Mesothelial cell of epicardium (in vitro differentiated cells): ENCODE measurements at places on chromosomes 16 and 17. TPM values are rescaled to one million over a fixed set of nuclear protein-coding genes. Genes with fewer than 3 reads are reported as not detected.
A peak's percentile ranks its signal among the peaks of the same experiment; 100 is the strongest.

DNA sequence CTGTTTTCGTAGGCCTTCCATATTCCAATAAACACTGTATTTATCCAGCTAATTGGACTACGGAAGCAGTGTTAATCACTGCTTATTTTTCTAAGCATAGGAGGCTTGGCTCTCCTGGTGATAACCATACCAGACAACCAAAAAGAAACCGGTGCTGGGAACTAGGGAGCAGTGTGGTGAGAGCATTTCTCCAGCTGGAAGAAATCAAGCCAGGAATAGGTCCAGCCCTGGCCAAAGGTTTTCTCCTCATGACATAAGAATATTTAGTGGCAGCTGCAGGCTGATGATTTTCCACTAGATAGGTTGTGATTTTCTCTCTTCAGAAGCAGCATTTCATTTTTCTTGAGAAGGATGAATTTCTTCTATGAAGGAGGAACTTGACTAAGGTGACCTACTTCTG is 141.5 kb downstream of the TRIM37 start:
- DNase-seq, result no peak
- no peaks in the 10 kb centered on the region for H3K27me3 ChIP-seq
- no peak overlapping the region for H3K4me3 ChIP-seq
- no peak overlapping the region for H3K27ac ChIP-seq
- peaks cover 8% of the 10 kb centered on the region for H3K4me1 ChIP-seq

- H3K4me1 ChIP-seq, result no peaks in the 10 kb centered on the region
- H3K27me3 ChIP-seq, result peaks cover 6% of the 10 kb centered on the region
- H3K27ac ChIP-seq, result no peak overlapping the region
- no peak overlapping the region for H3K4me3 ChIP-seq
Measured at GRCh38 chr16:15865742-15866141, 8.9 kb upstream of the MYH11 start.

GRCh38 chr16:57096793-57097192 is 4.4 kb downstream of the CPNE2 start:
- peaks cover 2% of the 10 kb centered on the region for H3K36me3 ChIP-seq
- H3K27me3 ChIP-seq, result no peaks in the 10 kb centered on the region
- DNase-seq, result no peak
- no peak overlapping the region for H3K4me3 ChIP-seq
- H3K27ac ChIP-seq, result no peak overlapping the region

Gene TAT
- total RNA-seq, result 0.07 TPM in 1 of 3 replicates, not detected in the others

GRCh38 chr17:73749337-73749823 is 105.1 kb upstream of the SDK2 start:
- no peaks in the 10 kb centered on the region for H3K4me1 ChIP-seq
- H3K4me3 ChIP-seq, result no peak overlapping the region
- peaks cover 70% of the 10 kb centered on the region for H3K27me3 ChIP-seq
- no peaks in the 10 kb centered on the region for H3K36me3 ChIP-seq
- H3K27ac ChIP-seq, result no peak overlapping the region

- H3K4me1 ChIP-seq, result no peaks in the 10 kb centered on the region
- H3K27ac ChIP-seq, result no peak overlapping the region
- peaks cover 36% of the 10 kb centered on the region for H3K36me3 ChIP-seq
- H3K4me3 ChIP-seq, result no peak overlapping the region
- no peaks in the 10 kb centered on the region for H3K27me3 ChIP-seq
- no peak for DNase-seq
Measured at GRCh38 chr16:15690296-15690695, 40.3 kb downstream of the NDE1 start.

Gene TEKT5
- 0.64 to 1.1 TPM (median 1.0 TPM) in 3 replicates for total RNA-seq

DNA sequence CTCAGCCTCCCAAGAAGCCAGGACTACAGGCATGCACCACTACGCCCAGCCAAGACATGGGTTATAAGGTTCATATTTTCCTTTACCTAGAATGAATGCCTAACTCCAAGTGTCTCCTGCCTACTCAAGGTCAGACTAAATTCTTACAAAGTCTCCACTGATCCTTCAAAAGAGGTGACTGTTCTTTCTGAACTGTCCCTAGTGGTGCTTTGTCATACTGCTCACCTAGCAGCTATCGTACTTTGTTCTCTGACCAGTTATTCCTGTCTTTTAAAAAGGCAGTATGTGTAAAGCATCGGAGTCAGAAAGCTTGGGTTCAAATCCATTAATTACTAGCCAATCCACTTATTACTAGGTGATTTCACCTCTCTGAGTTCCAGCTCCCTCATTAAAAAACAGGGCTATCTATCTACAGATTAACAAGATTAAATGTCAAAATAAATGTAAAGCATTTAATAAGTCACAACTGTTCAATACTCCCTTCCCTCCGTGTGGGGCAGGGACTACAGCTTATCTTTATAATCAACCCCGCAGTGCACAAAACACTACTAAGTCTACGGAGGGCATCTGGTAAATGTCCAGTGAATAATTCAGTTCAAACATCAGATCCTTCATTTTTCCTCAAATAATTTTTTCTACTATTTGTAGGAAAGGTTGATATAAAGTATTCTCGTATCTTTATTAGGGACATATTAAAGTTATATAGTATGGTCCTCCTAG is 20.0 kb upstream of the ITGA2B start:
- peaks cover 24% of the 10 kb centered on the region for H3K36me3 ChIP-seq
- no peak for DNase-seq
- H3K27ac ChIP-seq, result no peak overlapping the region
- no peaks in the 10 kb centered on the region for H3K27me3 ChIP-seq
- H3K4me3 ChIP-seq, result no peak overlapping the region

- DNase-seq, result peak; percentile 49
- H3K4me1 ChIP-seq, result peaks cover 90% of the 10 kb centered on the region
- H3K27ac ChIP-seq, result peak overlapping the region; percentile 80
- H3K36me3 ChIP-seq, result no peaks in the 10 kb centered on the region
- H3K27me3 ChIP-seq, result peaks cover 3% of the 10 kb centered on the region
- peak overlapping the region; percentile 25 for H3K4me3 ChIP-seq
Measured at GRCh38 chr17:34613064-34614019, 34.0 kb downstream of the TMEM132E start.

DNA sequence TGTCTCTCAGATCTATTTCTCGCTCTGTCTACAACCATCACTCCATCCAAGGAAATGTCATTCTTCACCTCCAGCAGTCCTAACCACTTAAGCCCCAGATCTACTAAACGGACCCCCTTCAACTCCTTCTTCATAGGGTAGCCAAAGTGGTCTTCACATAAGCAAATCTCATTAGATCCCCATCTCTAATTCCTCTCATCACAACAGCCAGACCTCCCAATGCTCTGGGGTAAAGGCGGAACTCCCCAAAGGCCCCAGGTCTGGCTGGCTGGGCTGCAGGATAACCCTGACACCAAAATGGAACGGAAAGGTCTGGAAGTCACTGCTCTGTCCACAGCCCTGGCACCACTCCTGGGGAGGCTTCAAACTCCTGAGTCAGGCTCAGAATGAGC is 11.1 kb downstream of the ST3GAL2 start:
- peaks cover 49% of the 10 kb centered on the region for H3K4me1 ChIP-seq
- H3K4me3 ChIP-seq, result peak overlapping the region; percentile 2
- H3K27me3 ChIP-seq, result no peaks in the 10 kb centered on the region
- DNase-seq, result no peak

- H3K4me1 ChIP-seq, result no peaks in the 10 kb centered on the region
- H3K36me3 ChIP-seq, result peaks cover 44% of the 10 kb centered on the region
- peak; percentile 92 for DNase-seq
- no peak overlapping the region for H3K27ac ChIP-seq
Measured at GRCh38 chr17:76397687-76398522, 13.5 kb downstream of the SPHK1 start.

- no peaks in the 10 kb centered on the region for H3K36me3 ChIP-seq
- no peak for DNase-seq
- H3K27me3 ChIP-seq, result peaks cover 14% of the 10 kb centered on the region
- no peak overlapping the region for H3K4me3 ChIP-seq
- H3K4me1 ChIP-seq, result peaks cover 14% of the 10 kb centered on the region
- no peak overlapping the region for H3K27ac ChIP-seq
Measured at GRCh38 chr16:19145010-19145409, 23.0 kb upstream of the SYT17 start.

Gene USP31
- total RNA-seq, result 12.3 to 13.7 TPM (median 13.0 TPM) in 3 replicates

DNA sequence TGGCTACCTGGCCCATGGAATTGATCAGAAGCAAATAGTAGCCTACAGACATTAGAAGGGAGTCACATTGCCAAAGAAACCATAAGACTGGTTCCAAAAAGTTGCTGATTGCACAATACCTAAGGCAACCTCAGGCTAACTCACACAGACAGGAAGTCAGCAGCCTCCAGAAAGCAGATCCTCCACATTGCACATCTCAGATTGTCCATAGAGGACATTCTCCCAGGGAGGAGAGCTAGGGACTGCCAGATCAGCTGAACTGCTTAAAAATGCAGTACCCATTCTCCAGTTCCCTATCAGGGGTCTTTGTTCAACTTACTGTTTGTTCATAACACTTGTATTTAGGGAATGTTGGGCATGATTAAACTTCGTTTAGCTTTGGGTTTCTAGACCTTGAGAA is 4.2 kb downstream of the CCL3 start:
- H3K36me3 ChIP-seq, result no peaks in the 10 kb centered on the region
- H3K4me1 ChIP-seq, result no peaks in the 10 kb centered on the region
- H3K27me3 ChIP-seq, result peaks cover 47% of the 10 kb centered on the region
- H3K4me3 ChIP-seq, result no peak overlapping the region
- no peak for DNase-seq
- H3K27ac ChIP-seq, result no peak overlapping the region

DNA sequence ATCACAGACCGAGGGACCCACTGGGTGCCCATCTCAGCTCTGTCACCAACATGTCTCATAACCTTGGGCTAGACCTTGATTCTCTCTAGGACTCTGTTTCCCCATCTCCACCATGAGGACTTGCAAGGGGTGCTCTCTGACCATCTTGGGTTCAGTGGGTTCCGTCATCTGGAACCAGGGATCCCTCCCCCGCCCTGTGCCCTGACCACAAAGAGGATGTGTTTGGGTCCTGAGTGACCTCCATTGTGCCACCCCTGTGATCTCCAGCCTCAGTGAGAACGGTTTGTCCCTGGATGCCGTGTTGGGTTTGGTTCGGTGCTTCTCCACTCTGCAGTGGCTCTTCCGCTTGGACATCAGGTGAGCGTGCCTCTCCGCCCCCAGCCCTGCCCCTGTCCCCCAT is 49.1 kb upstream of the CPNE2 start:
- peaks cover 10% of the 10 kb centered on the region for H3K4me1 ChIP-seq
- H3K36me3 ChIP-seq, result no peaks in the 10 kb centered on the region
- H3K27ac ChIP-seq, result no peak overlapping the region
- no peaks in the 10 kb centered on the region for H3K27me3 ChIP-seq
- no peak for DNase-seq
- H3K4me3 ChIP-seq, result no peak overlapping the region

- DNase-seq, result peak; percentile 84
- H3K36me3 ChIP-seq, result no peaks in the 10 kb centered on the region
- peak overlapping the region; percentile 66 for H3K4me3 ChIP-seq
Measured at GRCh38 chr17:77372444-77373298, 231.9 kb downstream of the SEC14L1 start.

GRCh38 chr17:74971069-74971841 is 1.3 kb downstream of the HID1 start:
- peak overlapping the region; percentile 47 for H3K27ac ChIP-seq
- H3K4me3 ChIP-seq, result peak overlapping the region; percentile 70
- H3K36me3 ChIP-seq, result no peaks in the 10 kb centered on the region
- DNase-seq, result no peak
- H3K4me1 ChIP-seq, result peaks cover 28% of the 10 kb centered on the region

Gene UBALD1
- 51.3 to 59.3 TPM (median 53.1 TPM) in 3 replicates for total RNA-seq

DNA sequence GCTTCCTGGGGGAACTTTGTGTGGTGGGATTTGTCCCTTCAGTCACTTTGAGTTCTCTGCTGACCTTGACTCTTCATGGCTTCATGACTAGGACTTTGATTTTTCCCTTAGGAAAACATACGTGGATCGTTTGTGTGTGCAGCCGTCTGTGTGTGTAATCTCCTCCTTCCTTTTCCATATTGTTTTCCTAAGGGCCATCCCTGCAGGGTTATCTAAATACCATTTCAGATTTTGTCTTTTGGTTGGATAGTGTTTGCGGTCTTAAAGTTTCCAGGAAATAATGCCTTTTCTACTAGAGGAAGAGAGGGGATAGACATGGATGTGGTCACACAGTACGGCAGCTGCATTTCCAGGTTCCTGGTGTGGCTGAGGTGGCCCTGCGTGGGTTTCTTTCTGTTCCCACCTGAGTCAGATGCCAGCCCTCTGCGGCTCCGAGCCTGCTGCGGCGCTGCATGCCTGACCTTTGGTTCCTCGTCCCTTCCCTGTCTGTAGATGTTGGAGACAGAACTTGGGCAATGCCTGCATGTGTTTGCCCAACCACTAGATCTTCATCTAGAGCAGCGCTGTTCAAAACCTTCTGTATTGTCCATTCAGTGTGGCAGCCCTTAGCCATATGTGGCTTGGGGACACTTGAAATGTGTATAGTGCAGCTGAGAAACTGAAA is 72.0 kb upstream of the LGALS9 start:
- no peaks in the 10 kb centered on the region for H3K27me3 ChIP-seq
- no peaks in the 10 kb centered on the region for H3K36me3 ChIP-seq
- DNase-seq, result no peak
- H3K4me3 ChIP-seq, result peak overlapping the region; percentile 49

GRCh38 chr16:56241596-56241995 is 50.3 kb downstream of the GNAO1 start:
- no peak overlapping the region for H3K4me3 ChIP-seq
- no peak for DNase-seq
- H3K4me1 ChIP-seq, result peaks cover 8% of the 10 kb centered on the region
- H3K27me3 ChIP-seq, result no peaks in the 10 kb centered on the region

- no peak overlapping the region for H3K4me3 ChIP-seq
- peak overlapping the region; percentile 34 for H3K27ac ChIP-seq
- no peaks in the 10 kb centered on the region for H3K36me3 ChIP-seq
- H3K4me1 ChIP-seq, result peaks cover 37% of the 10 kb centered on the region
Measured at GRCh38 chr17:66469461-66469860, 167.0 kb downstream of the PRKCA start.

DNA sequence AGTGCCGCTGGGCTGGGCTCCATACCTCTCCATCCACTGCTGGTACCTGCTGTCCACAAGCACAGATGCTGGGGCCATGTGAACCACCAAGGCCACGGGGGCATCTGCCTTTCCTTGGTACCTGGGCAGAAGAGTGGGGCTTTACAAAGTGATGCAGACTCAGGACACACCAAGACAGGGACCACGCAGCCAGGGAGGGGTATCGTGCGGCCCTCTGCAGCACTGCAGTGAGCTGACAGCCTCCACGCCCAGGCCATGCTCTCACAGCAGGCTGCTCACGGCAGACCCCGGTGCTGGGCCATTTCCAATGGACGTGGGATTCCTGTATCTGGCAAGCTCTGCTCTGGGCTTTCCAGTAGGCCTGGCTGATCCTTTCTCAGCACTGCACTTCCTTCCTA is 14.4 kb downstream of the ELAC2 start:
- no peaks in the 10 kb centered on the region for H3K4me1 ChIP-seq
- no peak for DNase-seq
- no peak overlapping the region for H3K27ac ChIP-seq

Gene KRTAP4-6
- total RNA-seq, result not detected in 3 replicates
